ENCODE measurements at places on chromosomes 16 and 17.
A peak's percentile ranks its signal among the peaks of the same experiment; 100 is the strongest.

- DNase-seq = no peak
Measured at GRCh38 chr17:49873466-49873865, 25.6 kb upstream of the TAC4 start.

- no peak for DNase-seq
Measured at GRCh38 chr16:74842413-74842812, 67.8 kb upstream of the FA2H start.

- DNase-seq = no peak
Measured at GRCh38 chr16:11736903-11737302, 5.8 kb downstream of the TXNDC11 start.

GRCh38 chr17:60135951-60136666 is 13.7 kb upstream of the CA4 start:
- DNase-seq = no peak

GRCh38 chr16:65268331-65268730 is 146.5 kb upstream of the CDH11 start:
- peak; percentile 34 for DNase-seq

- no peak for DNase-seq
Measured at GRCh38 chr17:27615121-27615520, 15.9 kb upstream of the LGALS9 start.
